ENCODE measurements at places on chromosomes 11 and 22.

DNA sequence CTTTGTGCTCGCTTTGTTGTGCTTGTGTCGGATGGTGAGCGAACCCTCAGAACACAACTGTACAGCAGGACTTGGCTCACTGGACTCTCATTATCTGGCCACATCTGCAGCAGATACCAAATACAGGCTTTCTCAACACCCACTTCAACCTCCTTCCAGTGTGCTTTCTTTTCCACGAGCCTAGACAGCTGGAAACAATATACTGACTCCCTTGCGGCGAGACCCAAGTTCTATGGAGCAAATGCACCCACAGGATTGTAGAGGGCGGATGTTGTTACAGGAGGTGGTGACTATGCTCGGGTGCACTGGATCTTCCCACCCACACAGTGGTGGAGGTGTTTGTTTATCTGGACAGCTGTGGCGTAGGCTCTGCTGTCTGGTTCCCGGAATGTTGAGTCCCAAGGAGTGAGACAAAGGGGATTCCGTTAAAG lies 204.3 kb downstream of the TENM4 start:
- DNase-seq = no peak

DNA sequence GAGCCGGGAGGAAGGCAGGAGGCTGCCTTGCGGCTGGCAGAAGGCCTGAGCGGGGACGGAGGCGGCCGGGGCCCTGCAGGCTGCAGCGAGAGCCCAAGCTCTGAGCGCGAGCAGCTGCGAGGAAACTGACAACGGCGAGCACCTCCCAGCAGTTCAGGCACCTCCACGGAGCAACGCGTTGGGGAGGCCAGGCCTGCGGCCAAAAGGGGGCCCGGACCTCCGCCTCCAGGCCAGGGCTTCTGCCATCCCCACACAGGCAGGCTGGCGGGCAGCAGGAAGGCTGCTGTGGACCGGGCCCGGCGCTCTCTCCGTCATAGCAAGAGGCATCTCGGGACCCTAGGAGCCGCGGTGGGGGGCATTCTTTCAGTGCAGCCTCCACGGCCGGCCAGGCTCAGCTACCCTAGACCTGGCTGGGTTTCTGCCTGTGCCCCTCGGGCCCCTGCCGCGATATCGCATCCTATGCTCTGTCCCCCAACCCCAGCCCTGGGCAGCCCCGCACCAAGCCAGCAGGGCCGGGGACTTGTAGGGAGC lies 22.9 kb upstream of the SLC22A12 start:
- DNase-seq = peak; percentile 49

GRCh38 chr22:27512283-27512761 lies 289.2 kb downstream of the MN1 start:
- DNase-seq = no peak

- DNase-seq = no peak
Measured at GRCh38 chr11:93570759-93571413, 27.7 kb upstream of the SMCO4 start.

DNA sequence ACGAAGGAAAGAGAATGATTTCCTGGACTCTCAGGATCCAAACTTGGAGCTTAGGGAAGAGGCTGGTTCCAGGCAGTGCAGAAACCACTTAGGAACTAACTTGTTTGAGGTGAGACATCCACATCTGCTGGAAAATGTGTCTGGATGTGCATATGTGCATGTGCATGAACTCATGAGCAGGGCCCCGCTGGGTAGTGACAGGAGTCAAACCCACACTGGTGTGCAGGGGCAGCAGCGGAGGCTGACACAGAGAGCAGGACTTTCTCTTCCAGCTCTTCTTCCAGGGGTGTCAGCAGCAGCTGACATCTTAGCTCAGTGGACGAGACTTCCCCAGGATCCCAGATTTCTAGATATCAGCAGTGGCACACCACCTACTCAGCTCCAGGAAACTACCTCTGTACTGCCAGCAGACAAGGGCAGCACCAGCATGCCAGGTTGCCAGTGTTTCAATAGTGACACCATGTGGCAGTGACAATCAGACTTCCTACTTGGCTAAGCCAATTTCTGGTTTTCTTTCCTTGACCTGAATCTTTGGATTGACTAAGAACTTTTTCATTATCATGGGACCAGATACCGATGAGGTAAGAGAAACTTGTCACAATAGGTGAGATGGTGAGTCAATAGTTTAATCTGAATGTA lies 227.5 kb upstream of the ZC3H12C start:
- no peak for DNase-seq

DNA sequence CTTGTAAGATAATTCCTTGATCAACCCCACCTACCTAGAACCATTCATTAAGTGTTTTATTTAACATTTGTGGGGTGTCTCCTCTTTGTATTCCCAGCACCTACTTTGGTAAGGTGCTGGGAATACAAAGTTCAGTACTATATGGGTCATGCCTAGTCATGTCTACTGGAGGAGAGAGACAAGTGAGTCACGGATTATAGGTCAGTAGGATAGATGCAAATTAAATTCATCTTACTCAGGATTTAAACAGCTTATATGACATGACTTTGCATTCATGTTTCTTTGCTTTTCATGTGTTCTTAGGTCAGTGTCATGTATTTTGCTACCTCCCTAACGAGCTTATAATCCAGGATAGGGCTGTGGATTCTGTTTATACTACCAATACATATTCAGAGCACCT lies 3.4 kb upstream of the FADS1 start:
- DNase-seq = no peak

- DNase-seq = no peak
Measured at GRCh38 chr11:3685923-3686322, 14.7 kb upstream of the CHRNA10 start.

DNA sequence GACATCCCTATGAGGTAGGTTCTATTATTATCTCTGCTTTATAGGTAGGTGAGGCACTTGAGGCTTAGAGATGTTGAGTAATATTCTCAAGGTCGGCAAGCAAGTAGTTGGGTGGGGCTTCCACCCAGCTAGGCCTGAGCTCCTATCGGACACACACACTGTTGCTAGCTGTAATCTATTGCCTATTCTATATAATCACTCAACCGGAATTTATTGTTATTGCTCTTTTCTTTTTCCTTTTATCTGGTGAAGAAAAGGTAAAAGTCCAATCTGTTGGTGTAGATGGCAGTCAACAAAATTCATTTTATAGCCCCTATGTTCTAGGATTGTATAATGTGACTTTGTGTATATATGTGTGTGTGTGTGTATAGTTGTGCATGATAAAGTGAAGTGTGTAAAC lies 3.4 kb downstream of the OR9Q2 start:
- DNase-seq = no peak

- DNase-seq = no peak
Measured at GRCh38 chr22:50157709-50158375, 12.7 kb upstream of the PANX2 start.

- DNase-seq = no peak
Measured at GRCh38 chr22:20580179-20580578, 72.8 kb downstream of the MED15 start.

All from retina (tissue), 1 donor.